ENCODE measurements at places on chromosomes 13 and 19. TPM values are rescaled to one million over a fixed set of nuclear protein-coding genes. Genes with fewer than 3 reads are reported as not detected.

DNA sequence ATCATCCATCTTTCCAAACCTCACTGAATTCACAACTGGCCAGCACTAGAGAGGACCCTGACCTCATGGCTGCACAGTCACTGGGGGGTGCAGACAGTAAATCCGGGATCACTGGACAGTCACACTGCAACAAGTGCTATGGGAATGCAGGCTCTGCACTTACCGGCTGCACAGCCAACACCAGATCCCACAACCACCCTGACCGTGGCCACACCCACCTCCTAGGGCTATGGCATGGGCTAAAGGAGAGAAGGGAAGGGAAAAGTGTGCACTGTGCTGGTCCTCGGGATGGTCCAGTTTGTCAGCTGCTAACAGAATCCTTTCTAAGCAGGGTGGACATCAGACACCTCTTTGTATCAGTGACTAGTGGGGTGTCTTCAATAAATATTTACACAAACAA, 118.2 kb downstream of the MIPEP start:
- DNase-seq = no peak

DNA sequence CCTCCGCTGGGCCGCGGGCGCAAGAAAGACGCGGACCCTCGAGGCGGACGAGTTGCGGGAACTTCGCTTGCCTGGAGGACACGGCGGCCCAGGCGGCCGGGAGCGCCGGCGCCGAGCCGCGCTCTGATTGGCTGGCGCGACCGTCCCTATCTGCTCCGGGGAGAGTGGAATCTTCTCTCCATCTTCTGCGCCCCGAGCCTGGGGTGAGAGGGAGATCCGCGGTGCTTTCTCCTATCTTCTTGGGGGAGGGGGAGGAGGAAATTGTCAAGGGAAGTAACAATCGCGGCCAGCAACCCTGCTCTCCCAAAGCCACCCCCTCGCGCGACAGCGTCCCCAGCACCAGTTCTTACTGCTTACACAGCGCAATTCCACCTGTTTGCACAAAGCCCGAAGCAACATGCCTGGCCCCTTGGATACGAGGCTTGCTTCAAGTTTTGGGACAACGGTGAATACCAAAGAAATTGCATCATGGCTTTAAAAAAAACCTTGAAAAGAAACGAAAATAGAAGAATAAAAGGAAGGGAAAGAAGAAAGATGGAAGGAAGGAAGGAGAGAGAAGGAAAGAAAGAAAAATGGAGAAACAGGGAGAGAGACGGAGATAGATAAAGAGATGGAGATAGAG, 4.8 kb downstream of the SOX21 start:
- no peak for DNase-seq

Gene C19orf73
- 0.56 TPM for total RNA-seq

Gene ZNF816
- total RNA-seq = 2.1 TPM

- no peak for DNase-seq
Observed at GRCh38 chr13:75566658-75567057, 17.1 kb downstream of the UCHL3 start.

Gene NACC1
- 16.7 TPM for total RNA-seq

DNA sequence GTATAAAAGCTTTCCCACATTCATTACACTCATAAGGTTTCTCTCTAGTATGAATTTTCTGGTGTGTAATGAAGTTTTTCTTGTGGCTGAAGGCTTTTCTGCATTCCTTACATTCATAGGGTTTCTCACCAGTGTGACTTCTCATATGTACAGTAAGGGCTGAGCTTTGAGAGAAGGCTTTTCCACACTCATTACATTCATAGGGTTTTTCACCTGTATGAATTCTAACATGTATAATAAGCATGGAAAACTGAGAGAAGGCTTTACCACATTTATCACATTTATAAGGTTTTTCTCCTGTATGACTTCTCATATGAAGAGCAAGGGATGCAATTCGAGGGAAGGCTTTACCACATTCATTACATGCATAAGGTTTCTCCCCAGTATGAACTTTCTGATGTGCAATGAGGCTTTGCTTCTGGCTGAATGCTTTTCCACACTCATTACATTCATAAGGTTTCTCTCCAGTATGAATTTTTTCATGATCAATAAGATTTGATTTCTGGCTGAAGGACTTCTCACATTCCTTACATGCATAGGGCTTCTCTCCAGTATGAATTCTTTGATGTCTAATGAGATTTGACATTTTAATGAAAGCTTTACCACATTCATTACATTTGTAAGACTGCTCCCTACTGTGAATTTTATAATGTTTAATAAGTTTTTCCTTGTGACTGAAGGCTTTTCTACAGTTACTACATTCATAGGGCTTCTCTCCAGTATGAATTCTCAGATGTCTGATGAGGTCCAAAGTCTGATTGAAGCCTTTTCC, 42.6 kb downstream of the ZNF527 start:
- no peak for DNase-seq

GRCh38 chr19:30431591-30431990, 59.4 kb downstream of the ZNF536 start:
- DNase-seq = no peak

DNA sequence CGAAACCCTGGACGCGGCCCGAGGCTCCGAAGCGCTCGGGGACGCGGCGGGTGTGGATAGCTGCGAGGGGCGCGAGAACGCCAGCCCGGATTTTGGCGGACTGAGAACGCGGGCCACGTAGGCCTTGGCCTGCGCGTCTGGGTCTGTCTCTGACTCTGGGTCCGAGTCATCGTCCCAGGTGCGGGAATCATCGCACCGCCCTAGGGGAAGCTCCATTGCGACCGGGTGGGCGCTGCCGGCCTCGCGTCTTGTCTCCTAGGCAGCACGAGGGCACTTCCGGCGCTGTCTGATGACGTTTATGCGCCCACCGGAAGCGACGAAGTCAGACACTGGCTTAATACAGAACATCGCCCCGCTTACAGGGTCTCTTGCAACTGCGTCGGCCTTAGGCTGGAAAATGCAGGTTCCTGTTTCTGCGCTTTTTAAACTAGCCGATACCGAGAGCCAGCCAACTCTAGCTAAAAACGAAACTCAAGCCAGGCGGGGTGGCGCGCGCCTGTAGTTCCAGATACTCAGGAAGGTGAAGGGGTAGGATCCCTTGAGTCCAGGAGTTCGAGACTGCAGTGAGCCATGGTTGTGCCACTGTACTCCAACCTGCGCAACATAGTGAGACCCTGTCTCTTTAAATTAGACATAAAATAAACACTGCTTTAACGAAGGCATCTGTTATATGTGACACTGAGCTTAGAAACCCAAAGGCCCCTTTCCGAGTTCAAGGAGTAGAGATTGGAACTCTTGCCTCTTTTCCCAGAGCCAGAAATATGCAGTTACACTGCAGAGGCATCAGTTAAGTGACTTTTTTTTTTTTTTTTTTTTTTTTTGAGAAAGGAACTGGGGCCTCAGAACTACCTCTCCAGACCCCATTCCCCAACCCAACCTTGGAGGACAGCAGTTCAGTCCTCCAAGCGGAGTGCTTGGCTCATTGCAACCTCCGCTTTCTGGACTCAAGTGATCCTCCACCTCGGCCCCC, at the start of gene FBXW9:
Gene FBXW9 (minus strand): TSS at position 266 of the 970 bp plus-strand sequence. CDS start 50 bp downstream, at position 216.
- peak; percentile 99 for DNase-seq

DNA sequence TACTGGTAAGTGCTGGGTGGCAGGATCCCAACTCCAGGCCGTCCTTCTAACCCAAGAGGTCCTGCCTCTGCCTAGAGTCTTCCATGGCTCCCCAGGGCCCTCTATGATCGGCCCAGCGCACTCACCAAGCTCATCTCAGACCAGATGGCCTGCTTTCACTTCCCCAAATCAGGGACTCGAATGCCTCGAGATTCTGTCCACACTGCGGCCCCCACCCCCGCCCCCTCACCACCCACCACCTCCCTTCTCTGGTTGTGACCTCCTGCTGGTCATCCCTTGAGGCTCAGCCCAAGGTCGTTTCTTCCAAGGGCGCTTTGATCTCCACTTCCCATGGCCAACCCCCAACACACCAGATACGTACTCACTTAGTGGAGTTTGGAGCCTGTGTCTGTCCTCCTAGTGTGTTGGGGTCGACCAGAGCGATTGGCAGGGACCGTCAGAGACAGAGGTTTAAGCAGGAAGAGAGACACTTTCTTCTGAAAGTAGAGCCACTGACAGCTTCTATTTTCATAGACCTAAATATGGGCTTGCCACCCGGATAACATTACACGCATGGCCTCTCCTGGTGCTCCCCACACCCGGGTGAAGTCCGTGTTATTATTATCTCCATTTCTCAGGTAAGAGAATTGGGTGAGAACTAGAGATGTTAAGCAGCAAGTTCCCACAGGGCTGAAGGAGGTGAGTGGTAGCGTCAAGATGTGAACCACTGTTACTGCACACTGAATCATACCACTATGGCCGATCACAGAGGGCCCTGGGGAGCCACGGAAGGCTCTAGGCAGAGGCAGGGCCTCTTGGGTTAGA, at the start of gene FCER2:
Gene FCER2 (minus strand): TSS at position 478 of the 804 bp plus-strand sequence. CDS start 2,371 bp downstream, outside the sequence.
- DNase-seq = no peak

- DNase-seq = no peak
Observed at GRCh38 chr19:3323026-3323425, 43.4 kb upstream of the NFIC start.

- DNase-seq = no peak
Observed at GRCh38 chr13:68748038-68748437, 1359.6 kb upstream of the ATXN8OS start.

Gene ALG11
- total RNA-seq = 34.5 TPM

DNA sequence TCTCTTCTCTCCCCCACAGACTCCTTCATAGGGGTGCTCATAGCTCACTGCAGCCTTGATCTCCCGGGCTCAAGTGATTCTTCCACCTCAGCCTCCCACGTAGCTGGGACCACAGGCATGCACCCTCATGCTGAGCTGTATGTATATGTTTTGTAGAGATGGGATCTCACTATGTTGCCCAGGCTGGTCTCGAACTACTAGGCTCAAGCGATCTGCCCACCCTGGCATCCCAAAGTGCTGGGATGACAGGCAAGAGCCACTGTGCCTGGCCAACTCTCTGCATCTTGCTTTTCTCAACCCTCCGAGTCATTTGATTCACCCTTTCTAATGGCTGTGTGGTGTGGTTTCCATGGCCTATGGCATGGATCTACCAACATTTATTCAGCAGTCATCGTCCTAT, 10.1 kb upstream of the IRGC start:
- no peak for DNase-seq

Gene BORA
- 11.3 TPM for total RNA-seq

GRCh38 chr19:55432241-55432959, 10.7 kb downstream of the SHISA7 start:
- DNase-seq = no peak

DNA sequence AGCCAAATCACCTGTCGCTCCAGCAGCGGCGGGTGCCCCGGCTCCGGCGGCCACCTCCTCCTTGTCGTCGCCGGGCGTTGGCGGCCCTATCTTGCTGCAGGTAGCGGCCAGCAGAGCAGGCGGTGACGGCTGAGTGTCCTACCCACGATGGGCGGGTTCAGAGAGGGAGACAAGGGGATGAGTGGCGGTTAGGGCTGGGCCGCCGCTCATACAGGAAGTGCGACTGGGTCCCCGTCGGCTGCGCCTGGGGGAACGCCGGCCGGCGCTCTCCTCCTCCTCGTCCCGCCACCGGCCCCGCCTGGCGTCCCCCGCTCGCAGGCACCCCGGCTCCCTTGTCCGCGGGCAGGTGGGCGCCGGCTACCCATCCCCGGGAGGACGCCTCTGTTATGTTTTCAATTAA, 1692.0 kb downstream of the SLITRK5 start:
- DNase-seq = no peak

DNA sequence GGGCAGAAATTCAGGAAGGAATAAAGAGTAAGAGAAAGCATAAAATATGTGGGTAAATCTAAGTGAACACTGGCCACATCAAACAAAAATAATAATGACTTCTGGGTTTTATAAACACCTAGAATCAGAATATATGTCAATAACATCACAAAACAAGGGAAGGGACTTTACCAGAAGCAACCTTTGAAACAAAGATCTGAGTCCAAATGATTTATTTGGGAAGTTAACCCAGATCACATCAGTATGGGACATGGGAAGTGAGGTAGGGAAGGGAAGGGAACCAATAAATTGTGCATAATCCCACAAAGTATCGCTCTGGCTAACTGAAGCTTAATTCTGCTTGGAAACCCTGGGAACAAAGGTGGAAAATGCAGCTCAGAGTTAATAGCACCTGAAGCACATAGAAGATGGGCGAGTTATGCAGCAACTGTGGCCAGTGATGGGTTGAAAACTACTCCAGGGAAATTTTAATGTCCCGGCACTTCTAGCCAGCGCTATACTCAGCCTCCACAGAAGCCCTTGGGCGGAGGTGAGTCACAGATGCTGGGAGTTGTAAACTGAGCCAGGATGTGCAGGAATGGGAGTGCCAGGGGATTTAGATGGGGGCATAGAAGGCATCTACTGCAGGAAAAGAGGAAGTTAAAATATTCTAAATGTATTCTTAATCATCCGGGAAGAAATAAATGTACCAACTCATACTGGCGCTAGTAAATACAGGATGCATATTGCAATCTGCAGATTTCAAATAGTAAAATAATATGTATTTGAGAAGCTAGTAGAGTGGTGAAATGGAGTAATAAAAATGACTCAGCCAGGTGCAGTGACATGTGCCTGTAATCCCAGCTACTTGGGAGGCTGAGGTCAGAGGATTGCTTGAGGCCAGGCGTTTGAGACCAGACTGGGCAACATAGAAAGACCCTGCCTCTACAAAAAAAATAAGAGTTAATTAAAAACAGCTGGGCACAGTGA, 34.2 kb upstream of the CEBPG start:
- DNase-seq = no peak

Gene NAT14
- total RNA-seq = 3.7 TPM

DNA sequence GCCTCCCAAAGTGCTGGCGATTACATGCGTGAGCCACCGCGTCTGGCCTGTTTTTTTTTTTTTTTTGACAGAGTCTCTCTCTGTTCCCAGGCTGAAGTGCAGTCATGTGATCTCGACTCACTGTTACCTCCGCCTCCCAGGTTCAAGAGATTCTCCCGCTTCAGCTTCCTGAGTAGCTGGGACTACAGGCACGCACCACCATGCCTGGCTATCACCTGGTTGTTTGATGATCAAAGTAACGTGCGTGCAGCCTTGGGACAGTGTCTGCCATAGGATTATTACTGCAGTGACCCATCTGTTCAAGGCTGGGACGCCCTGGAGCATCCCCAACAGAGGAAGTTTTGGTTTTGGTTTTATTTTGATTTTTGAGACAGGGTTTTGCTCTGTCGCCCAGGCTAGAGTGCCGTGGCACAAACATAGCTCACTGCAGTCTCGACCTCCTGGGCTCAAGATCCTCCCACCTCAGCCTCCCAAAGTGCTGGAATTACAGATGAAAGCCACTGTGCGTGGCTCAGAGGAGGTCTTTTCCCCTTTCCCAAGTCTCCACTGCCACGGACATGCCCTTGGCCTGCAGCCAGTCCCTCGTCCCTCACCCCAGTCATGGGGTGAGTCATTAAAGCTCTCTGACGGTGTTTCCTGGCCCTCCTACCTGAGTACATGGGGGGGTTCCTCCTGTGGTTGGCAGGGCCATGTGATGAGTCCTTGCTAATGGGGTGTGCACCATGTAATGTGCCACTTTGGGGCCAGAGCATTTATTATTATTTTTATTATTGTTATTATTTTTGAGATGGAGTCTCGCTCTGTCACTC, 65.6 kb downstream of the IER2 start:
- no peak for DNase-seq

Measured in liver (tissue), 10 donors.